AG04450 (cell line): ENCODE measurements at places on chromosomes 4 and X.

- DNase-seq: no peak
Observed at GRCh38 chr4:146511381-146511780, 10.4 kb downstream of the SLC10A7 start.

GRCh38 chr4:4496592-4497372, 45.1 kb downstream of the STX18 start:
- no peak for DNase-seq

DNA sequence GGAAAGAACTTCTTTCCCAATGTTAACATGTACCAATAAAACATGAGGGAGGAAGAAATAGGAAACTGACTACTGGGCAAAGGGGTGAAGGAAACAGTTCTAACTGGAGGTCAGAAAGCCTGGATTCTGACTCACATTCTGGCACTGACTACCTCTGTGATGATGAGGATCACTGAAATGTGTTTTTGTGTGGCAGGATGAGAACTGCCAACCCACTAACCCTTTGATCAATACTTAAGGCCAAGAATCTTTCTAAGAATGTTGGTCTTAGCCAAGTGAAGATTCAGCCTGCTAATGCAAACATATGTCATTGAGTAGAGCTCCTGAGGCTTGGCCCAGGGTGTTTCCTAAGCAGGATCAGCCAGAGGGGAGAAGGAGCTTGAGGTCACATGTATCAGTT, 4.6 kb downstream of the ALAS2 start:
- no peak for DNase-seq

GRCh38 chr4:147780137-147780777, 48.4 kb downstream of the ARHGAP10 start:
- no peak for DNase-seq

- no peak for DNase-seq
Observed at GRCh38 chr4:23890369-23891063, 669 bp upstream of the PPARGC1A start.
